RWPE1 (cell line): ENCODE measurements at places on chromosomes 1 and 21.
A peak's percentile ranks its signal among the peaks of the same experiment; 100 is the strongest.

- DNase-seq: peak; percentile 71
Observed at GRCh38 chr1:201471772-201472171, 2.8 kb upstream of the PHLDA3 start.

GRCh38 chr1:36843906-36844610 lies 190.3 kb downstream of the GRIK3 start:
- DNase-seq: no peak

- DNase-seq: no peak
Observed at GRCh38 chr1:40802742-40803113, 19.1 kb downstream of the KCNQ4 start.

DNA sequence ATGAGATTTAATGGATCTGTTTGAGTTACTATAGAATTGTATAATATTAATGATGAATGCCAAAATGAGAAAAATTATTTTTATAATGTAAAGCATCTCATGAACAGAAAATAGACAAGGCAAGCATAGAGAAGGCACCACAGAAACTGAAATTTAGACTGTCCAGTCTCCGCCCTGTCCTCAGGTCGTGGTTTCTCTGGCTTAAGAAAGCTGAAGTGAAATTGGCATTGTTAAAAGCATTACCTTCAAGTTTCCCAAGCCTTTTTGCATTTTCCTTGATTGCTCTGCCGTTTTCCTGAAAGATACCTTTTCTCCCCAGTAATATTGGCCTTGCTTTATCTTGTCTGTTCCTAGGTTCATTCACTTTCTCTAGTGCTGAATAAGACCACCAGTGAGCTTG lies 58.0 kb downstream of the VPS13D start:
- no peak for DNase-seq

DNA sequence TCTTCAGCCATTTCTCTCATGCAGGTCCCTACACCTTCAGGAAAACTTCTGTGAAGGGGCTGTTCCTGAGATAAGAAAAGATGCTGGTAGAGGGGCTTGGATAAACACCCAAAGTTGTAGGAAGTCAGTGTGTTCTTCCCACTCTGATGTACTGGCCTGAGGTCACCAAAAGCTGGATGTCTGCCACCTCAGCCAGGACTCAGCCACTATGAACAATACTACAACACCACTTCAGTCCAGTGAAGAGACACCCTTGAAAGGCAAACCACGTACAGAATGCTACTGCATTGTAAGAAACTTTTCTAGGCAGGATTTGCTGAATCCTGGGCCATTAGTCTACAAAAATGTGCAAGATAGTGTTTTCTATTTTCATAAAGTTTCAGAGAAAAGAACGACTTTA lies 2.4 kb downstream of the PTPN14 start:
- no peak for DNase-seq

DNA sequence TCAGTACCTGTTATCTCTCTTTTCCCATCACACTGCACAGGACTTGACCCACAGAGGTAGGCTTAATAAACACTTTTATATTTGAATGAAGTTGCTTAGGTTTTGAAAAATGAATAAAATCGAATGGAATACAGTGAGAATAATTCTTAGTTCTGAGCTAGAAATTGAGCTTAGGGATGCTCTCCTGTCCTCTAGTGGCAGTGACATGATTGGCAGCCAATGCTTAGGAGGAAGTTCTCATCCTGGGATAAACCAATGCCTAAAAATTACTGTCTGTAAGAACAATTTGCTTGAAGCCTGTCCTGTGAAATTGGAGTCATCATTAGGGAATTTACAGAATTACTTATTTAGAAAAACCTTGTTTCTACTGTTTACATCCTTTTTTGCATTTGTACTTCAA lies 21.3 kb upstream of the CYP4X1 start:
- peak; percentile 13 for DNase-seq

- no peak for DNase-seq
Observed at GRCh38 chr1:78651241-78651640, 1.6 kb downstream of the IFI44 start.

DNA sequence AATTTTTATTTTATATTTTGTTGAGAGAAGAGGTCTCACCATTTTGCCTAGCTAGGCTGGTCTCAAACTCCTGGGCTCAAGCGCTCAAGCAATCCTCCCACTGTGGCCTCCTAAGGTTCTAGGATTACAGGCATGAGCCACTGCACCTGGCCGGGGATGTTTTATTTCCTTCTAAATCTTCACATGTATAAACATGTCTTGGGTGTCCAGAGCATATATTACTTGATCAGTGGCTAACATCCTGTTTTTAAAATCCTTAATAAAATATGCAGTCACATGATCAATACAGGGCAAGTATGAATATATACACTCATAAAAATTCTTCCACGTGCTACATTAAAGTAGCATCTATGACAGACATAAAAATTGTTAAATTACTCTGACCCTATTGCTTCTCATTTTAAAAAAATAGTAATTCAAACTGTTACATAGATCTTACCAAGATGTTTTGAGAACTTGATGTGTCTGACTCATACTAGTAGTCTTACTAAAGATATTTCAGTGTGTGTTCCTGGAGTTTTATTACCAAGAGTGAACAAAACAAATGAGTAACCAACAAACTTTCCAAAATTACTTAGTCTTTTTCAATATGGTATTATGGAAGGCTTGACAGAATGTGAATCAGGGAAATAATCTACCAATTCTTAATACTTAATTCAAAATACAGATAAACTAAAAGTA lies 222.5 kb downstream of the SLC45A1 start:
- DNase-seq: peak; percentile 57

DNA sequence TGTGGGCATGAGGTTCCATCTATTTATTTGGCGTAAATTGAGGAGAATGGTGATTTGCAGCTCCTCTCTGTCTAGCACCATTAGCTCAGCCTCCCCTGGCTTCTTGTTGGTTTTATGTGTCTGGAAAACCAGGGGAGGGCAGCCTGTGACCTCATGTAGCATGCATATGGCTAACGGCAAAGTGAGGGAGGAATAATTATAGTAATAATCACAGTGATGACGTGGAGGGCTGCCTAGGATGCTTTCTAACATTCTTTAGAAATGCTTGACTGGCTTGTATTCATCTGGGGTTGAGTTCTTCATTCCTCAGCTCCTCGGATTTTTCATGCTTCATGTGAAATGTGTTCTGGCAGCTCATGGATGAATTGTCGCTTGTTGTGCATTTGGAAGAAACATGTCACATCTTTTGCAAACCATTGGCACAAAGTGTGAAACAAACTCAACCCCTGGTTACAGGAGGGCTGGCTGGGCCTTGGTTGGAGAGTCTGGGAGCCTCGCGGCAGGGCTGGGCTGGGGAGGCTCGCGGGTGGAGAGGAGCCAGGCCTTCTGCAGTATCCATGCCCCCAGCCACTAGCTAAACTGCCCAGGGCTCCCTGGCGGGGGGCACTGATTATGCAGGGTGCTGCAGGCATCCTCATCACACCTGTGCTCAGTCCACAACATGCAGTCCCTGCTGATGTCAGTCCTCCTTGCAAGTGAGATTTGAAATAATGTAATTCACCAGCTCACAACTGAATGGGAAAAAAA lies 149.6 kb downstream of the DISC1 start:
- DNase-seq: no peak

DNA sequence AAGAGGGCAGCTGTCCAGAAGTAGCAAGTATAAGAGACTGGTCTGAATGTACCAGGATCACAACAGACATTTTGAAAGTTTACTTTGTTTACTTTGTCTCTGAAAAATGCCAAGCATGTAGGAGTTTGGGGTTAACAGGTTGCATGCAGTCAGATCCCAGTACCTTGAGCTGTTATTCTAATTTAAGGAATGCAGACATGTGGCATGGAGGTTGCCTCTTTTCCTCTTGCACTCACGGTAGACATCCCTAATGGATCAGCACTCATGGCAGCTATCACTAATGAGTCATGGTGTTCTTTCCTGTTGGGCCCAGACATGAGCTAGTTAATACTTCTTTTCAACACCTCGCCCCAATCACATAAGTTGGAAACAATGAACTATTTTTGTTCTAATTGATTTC lies 67.3 kb downstream of the GADD45A start:
- DNase-seq: peak; percentile 15
